Activated naive CD8-positive, alpha-beta T cell treated with anti-CD3 and anti-CD28 coated beads for 36 hours (primary cell): ENCODE measurements at places on chromosomes 2 and 18.

DNA sequence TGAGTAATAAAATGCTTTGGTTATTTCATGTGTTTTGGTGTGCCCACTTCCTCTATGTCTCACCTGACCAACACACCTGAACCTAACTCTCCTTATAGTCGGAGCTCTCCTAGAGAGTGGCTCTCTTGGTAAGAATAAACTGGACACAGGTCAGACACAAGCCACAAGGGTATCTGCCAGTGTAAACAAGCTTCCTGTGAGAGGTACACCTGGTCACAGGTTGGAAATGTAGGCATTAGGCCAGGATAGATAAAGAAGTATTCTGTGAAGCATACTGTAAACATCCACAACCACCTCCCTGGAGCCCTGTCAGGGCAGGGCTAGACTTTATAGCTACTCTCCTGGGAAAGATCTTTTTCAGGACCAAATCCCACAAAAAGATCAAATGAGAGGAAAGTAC, 69.4 kb downstream of the ZDBF2 start:
- DNase-seq: no peak

DNA sequence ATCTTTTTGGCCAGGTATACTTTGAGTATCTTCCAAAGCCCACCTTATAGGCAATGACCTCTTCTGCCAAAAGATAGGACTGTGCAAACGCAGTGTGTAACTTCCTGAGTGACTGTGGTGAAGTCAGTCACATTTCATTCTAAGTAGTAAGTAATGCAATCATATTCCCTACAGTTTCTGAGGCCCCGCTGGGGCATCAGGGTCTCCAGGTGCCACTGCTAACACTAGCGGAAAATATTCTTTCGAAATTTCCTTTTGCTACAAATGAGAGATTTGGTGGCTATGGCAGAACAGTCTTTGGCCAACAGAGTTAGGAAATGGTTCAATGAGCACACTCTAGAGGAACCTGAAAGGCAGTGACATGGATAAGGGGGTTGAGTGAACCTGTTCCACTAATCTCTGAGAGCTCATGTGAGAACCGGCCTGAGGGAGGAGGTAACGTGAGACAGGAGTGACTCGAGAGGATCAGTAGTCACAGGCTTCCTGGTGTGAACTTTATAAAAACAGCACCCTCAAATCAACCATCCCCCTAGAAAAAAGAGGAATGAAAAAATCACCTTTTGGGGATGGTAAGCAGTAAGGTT, 102.6 kb upstream of the LPIN2 start:
- DNase-seq: no peak

DNA sequence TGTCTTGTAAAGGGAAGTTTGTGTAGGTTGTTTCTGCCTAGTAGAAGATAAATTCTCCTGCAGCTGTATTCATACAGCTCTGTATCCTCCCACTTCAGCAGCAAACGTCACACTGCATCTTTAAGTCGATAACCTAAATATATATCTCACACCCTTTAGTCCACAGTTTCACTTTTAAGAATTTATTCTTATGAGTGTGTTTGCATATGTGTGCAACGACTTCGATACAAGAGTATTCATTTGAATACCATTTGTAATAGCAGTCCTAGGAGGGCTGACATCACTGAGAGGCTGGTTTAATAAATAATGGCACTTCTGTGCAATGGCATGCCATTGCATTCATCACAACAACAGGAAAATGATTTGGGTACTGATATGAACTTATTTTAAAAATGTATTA, 63.8 kb upstream of the MSH6 start:
- DNase-seq: no peak

DNA sequence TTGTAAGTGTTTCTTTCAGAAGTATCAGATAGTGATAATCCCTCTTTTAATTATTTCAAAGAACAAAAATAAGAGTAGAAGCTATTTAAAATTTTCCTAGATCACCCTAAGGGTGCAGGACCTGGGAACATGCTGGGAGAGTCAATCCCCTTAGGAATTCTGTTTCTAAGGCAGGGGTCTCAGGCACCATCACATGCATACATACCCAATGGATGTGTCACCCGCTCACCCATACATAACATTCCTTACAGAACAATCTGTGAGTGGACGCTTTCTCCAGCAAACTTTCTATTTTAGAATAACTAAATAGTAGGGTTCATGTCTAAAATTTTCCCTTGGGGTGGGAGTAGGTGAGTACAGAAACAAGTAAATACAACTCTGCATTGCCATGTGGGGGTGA, 8.4 kb downstream of the DSEL start:
- no peak for DNase-seq

DNA sequence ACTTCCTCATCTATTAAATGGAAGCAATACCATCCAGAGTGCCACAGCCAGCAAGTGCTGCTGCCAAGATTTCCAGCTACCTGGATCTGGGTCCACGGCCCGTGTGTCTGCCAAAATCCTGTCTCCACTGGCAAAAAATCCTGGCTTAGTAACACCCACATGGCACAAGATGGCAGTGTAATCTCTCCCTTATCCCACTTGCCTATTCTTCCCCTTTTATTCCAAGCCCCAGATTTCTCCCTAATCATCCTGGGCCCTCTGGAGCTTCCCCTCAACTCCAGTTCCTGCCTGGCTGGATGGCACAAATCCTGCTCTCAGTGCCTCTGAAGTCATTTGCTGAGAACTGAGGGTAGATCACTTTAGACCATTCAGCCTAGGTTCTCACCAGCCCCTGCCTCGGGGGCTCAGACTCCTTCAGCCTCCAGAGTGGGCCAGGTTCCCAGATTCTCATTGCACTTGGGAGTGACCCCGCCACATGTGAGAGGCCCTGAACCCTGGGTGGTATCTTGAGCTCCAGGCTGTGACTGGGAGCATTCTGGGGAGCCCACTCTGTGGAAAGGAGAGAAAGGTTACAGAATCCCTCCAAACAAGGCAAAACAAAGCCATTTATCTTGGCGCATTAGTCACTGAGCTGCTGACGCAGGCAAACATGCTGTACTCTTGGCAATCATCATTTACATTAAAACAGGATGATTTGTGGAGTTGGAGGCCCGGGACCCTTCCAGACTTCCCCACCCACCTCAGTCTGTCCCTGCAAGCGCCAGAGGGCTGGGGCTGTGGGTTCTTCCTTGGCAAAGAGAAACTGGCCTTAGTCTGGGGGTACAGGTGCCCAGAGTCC, 325.8 kb downstream of the DYSF start:
- DNase-seq: no peak

DNA sequence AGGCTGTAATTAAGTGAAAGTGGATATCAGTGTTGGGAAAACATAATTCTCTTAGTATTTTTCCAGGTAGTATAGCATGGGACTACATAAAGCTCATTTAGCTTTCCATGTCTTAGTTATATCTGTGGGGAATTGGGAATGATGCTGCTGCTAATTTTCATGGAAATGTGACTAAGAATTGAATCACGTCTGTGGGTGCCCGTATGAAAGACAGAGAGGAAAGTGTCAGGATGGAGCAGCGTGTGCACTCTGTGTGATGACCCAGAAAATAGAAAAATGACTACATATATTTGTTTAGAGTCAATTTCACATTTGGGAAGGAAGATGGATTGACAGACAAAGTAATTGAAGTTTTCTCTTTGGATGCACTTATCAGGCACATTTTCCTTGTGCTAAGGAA, 212.1 kb downstream of the PTPRM start:
- DNase-seq: no peak

GRCh38 chr2:54107903-54108615, 7.4 kb upstream of the ACYP2 start:
- no peak for DNase-seq

DNA sequence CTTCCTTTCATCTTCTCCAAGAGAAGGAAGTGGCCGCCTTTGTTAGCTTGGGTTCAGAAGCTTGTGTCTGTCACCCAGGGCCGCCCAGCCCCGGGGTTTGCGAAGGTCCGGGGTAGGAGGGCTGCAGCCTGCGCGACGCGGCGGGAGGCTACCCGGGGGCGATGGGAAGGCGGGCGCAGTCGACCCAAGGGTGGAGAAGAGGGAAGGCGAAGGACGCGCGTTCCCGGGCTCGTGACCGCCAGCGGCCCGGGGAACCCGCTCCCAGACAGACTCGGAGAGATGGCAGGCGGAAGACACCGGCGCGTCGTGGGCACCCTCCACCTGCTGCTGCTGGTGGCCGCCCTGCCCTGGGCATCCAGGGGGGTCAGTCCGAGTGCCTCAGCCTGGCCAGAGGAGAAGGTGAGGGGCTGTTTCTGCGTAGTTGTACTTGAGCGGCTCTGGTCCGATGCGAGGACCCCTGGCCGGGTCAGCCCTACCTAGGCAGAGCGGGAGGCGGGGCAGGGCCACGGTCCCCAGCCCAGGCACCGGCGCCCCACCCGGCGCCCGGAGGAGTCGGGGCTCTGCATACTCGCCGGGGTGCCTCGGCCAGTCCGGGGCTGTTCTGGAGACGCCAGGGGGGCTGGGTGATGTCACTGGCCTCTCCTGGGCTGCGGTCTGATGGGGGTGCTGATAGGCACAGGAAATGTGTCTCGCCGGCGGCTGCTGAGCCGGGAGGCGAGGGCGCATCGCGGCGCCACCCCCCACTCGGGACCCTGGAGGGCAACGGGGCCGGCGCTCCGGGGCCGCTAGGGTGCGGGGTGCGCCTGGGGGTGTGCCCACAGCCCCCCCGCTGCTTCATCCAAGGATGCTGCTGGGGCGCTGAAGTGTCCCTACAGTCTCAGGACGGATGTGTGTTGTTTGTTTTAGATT, at the start of gene QPCT:
Gene QPCT (plus strand): TSS at position 178 of the 909 bp plus-strand sequence. CDS start 102 bp downstream, at position 280.
- peak; percentile 67 for DNase-seq

DNA sequence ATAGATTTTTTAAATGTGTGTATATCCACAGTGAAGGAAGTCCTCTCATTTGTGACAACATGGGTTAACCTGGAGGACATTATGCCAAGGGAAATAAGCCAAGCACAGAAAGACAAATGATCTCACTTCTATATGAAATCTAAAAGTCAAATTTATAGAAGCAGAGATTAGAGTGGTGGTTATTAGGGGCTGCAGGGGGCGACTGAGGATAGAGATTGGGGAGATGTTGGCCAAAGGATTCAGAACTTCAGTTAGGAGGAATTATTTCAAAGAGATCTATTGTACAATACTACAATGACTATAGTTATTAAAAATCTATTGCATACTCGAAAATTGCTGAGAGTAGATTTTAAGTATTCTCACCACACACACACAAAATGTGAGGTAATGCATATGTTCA, 252.4 kb upstream of the SLC39A10 start:
- no peak for DNase-seq

DNA sequence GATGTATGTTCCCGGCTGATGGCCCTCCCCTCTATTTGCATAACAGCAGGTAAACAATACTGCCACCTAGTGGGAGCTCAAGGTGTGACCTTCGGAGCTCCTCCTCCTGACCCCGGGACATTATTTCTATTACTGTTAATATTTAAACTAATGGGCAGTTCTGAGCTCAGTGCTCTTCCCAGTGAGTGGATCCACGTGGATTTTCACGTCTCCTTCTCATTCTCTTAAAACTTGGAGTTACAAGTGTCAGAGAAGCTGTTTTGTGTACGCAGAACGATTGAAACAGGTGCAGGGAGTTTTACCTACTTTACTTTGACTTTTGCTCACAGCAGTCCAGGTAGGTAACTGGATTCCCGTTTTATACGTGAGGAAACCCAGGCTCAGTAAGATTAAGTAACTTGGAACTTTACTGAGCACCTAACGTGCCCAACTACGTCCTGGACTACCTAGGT, 127.3 kb downstream of the PRKCE start:
- peak; percentile 38 for DNase-seq

- DNase-seq: no peak
Measured at GRCh38 chr2:118618279-118618678, 229.2 kb downstream of the EN1 start.

GRCh38 chr18:70390371-70391090, 101.7 kb downstream of the SOCS6 start:
- no peak for DNase-seq

DNA sequence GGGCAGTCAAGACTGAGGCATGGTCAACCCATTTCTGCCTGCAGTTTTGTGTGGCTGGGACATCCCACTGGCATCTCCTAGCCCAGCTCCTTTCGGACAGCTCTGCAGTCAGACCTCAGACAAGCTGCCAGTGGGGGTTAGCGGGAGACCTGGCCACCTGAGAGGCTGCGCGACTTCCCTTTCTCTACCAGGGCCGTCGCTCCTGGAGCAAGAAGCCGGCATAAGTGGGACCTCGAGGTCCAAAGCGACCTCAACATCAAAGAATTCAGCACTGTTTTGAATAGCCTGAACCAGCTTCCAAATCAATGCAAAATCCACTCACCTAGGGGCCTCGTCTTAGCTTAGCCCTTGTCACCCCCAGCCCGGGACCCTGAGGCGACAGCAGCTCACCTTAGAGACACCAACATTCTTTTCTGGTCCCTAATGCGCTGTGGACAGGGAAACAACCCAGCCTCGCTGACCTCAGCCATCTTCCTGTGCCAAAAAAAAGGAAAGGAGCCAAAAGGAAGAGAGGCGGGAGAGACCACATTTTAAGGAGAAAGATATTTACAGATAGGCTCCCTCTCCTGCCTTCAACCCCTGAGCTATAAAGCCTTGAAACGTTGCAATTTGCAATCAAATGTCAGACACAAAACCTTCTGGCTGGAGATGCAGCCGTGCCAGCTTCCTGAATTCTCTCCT, 81.2 kb downstream of the GFPT1 start:
- DNase-seq: no peak

DNA sequence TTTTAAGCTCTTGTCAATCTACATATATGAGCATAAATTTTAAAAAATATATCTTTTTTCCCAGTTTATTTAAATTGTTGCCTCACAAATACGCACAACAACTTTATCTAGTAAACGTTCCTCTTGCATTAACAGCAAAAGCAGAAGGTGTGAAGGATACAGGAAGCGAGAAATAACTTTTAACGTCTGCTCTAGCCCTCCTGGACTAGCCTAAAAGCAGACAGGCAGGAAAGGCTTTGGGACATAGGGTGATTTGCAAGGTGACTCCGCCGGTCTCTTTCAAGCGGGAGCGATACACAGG, 434 bp upstream of the DUSP19 start:
- no peak for DNase-seq

DNA sequence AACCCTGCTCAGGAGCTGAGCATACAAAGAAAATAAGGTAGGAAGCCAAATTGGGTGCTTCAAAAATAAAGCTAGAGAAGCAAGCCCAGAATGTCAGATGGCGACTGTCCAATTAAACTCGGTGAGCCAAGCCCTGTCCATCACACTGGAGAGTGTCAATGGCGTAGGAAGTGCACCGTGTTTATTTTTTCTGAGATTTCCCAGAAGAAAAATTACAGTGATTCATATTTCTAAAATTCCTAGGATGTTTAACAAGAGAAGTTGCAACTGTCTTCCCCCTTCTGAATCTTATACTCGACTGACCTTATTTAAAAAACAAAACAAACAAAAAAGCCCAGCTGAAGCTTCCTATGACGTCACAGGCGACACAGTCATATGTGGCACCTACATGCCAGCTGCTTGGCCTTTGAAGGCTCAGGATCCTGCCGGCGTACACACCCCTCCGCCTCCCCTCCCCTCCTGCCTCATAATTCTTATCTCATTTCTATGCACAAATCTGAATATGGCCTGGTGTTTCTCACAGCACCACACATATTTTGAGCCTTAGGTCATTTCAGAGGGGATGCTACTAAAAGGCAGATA, 60.8 kb downstream of the MBP start:
- no peak for DNase-seq

- no peak for DNase-seq
Measured at GRCh38 chr2:106299696-106300095, 105.6 kb upstream of the UXS1 start.

- DNase-seq: no peak
Measured at GRCh38 chr18:7642331-7642890, 75.3 kb downstream of the PTPRM start.
